ENCODE measurements at places on chromosomes 3 and 15.

- no peak for DNase-seq
Observed at GRCh38 chr15:81229586-81229985, 32.9 kb downstream of the IL16 start.

DNA sequence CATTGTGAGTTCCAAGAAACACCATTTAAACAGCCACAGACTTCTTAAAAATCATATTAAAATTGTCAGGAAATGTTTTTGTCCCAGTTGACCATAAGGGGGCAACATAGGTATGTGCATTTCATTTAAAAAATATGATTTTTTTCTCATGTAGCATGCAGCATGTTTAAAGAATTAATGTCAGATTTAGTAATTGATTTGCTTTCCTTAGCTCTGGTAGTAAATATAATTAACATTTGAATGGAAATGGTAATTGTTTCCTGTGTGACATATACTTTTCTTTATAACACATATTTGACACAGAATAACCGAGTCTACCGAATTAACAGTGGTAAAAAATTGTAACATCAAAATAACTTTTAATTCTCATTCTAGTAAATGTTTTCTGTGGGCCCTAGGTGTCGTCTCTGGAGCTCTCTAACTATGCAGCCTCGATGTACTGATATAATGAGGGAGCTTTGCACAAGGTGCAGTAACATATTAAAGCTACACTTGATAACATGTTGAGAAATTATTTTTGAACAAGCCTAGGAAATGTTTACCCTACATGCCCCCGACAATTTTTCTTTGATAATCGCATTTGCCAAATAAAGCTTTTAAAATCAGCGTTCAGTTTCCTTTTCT, 34.9 kb downstream of the NXPE3 start:
- no peak for DNase-seq

GRCh38 chr15:92638291-92638708, 17.3 kb downstream of the FAM174B start:
- no peak for DNase-seq

DNA sequence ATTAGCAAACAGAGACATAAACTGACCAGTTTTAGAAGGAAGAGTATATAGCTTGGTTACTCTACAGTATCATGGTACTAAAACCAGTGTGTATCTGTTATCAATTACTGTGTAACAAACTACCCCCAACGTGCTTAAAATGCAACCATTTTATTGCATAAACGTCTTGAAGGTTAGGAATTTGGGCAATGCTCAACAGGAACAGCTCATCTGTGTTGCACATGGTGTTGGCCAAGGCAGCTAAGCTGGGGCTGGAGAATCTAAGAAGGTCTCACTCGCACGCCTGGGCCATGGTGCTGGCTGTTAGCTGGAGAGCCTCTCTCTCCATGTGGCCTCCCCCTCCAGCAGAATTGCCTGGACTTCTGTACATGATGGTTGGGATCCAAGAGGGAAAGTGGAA, 81.2 kb upstream of the THBS1 start:
- no peak for DNase-seq

DNA sequence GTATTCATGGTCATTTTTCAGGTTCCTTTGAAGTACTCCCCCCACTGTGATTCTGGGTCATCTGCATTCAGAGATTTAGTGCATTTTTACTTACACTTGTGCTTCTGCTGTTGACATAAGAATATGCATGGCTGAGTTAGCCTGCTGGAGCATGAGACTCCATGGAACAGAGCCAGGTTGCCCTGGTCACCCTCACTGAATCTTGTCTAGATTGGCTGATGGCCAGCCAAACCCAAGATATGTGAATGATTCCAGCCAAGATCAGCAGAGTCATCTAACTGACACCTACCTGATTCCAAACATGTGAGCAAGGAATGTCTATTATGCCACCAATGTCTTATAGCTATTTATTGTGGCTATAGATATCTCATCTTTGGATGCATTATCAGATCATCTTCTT, 25.1 kb downstream of the DTWD1 start:
- no peak for DNase-seq

- DNase-seq, result no peak
Observed at GRCh38 chr15:101411085-101411484, 78.4 kb downstream of the PCSK6 start.

DNA sequence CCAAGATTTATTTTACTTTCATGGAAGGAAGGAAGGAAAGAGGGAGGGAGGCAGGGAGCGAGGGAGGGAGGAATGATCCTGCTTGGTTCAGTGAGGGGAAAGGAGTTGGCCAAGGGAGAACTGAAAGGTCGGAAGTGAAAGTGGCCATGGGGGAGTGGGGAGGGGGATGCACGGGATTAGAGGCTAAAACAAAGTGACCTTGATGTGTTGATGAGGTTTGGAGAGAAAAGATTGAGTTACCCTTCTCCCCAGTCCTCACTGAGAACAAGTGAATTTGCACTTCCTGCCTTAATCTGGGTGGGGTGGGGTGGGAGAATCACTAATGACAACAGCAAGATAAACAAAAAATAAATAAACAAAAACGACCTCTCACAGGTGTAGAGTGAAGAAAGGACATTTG, 212.0 kb upstream of the TLE3 start:
- DNase-seq, result no peak

DNA sequence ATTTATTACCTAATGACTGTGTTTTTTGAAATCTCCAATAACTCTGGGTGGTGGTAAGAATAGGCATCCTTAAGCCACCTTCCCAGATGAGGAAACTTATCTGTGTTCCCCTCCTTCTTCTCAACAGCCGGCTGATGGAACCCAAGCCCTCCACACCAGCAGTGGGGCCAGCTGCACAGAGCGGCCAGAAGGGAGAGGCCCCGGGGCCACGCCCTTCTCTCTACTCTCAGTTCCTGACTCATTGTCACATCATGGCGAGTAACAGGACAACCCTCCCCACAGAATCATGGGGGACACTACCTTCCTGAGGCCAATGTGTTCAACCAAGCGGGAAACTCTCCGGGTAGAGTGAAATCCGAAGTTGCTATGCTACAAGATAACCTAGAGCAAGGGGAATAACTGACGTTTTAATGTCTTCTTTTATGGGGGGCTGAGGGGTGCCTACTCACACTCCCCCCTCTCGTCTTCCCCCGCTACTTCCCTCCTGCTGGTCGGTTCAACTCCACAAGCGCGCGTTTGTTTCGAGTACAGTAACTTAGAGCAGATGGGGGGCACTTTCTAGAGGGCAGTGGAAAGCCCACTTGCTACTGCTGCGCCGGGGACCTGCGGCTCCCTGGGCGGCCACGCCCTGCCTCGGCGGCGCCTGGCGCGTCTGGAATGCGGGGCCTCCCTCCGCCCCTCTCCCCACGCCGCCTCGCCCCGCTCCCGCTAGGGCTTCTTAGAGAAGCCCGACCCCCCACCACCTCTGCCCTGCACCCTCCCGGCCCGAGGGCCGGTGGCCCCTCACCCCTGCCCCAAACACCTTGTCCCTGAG, 621 bp downstream of the ANXA2 start:
- DNase-seq, result peak; percentile 64

GRCh38 chr15:45023659-45024225, 747 bp downstream of the SORD start:
- no peak for DNase-seq

DNA sequence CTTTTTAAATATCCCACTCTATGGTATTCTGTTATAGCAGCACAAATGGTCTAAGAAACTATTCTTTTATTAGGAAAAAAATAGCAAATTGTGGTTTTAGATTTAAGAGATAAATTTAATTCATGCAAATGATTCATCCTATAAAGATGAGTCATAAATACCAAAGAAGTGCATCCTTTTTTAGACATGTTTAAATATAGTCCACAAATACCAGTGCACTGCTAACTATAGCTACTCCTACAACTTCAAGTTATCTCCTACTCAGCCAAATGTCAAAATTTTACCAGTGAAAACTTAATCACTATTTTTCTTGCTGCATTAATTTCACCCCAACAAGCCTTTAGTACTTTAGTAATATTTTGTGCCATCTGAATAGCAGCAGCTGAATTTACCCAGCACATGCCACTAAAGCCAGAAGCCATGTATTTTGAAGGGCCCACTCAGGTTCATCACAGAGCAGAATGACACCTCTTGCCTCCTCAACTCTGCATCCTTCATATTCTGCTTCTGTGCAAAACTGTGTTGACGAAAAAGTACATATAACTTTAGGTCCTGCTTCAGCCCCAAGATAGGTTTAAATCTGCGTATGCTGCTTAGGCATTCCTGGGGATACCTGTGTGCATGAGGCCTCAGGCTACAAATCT, 24.9 kb downstream of the CX3CR1 start:
- DNase-seq, result no peak

DNA sequence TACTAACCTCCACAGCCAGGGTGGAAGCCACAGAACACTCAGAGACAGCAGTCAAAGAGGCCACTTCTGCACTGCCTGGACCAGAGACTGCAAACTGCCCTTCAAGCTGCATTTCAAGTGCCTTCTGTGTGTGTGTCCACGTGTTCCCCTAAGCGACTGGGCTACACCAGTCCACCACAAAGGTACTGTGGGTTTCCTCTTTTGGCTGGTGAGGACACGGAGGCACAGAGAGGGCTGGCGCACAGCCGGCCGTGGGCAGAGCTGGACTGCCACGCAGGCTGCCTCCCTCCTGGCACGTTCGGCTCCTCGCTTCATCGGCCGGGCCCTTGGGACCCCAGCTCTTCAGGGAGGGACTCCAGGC, 60.9 kb downstream of the MGLL start:
- no peak for DNase-seq

DNA sequence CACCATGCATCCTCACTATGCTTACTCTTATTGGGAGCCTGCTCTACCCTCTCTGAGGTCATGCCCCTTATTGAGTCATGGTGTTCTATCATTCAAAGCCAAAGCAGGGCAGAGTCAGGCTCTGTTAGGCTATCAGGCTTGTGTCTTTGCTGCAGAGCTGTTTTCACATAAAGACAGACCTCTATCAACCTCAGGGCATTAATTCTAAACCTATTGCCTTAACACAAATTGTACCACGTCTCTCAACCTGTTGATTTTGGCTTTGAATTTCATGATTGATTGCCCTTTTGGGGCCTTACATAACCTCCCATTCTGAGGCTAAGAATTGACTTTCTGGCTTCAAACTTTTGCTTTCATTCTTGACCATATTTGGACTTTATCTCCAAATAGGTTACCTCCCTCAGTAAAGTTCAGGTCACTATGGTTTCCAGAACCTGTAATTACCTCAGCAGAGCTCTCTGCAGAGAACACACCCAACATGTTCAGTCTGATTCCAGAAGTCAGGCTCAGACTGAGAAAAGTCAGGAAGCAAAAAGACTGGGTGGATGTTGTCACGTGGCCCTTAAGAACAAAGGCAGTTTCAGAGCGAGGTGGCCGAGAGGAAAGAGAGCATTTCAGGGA, 221.4 kb upstream of the NANOGP8 start:
- DNase-seq, result no peak

DNA sequence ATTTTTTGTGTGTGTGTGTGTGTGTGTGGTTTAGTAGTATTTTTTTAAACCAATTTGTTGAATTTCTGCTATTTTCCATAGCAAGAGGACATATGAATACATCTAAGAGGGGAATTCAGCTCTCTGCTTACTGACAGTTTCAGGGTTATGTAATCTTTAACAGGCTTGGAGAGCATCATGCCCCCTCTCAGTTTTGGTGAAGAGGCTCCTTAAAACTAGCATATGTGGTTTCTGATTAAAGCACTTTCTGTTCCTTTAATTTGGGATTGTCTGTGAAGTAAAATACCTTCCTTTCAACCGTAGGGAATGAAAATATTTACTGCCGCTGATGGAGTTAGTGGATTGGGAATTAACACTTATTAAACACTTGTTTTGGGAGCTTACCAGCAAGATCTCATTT, 19.4 kb upstream of the NFKBIZ start:
- DNase-seq, result no peak

- DNase-seq, result no peak
Observed at GRCh38 chr15:35980719-35981118, 434.8 kb upstream of the DPH6 start.

DNA sequence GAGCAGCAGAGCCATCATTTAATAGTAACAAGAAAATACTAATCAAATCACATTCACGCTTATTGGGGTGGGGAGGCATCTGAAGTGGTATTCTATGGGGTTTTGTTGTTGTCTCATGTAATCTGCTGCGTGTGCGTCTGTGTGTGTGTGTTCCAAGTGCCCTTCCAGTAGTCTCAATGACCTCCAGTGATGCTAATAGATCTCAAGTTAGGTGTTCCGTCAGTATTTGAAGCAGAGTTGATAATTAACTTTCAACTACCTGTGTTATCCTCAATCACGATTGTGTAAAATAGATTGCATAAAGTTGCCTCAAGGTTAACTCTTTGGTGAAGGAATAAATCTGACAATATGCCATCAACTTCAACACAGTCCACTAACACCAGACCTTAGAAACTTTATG, 375.0 kb downstream of the MECOM start:
- no peak for DNase-seq

DNA sequence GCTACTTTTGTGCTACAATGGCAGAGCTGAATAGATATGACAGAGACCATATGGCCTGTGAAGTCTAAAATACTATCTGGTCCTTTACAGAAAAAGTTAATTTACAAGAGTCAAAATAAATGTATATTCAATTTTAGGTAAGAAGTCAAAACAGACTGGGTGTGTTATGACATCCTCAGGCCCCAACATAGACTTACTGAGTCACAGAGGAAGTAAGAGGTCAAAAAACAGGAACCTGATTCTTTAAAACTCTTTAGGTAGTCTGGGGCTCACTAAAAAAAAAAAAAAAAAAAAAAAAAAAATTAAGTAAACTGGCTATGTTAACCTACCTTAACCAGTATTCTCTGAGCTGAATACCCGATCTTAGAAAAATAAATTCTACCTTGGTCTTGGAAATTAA, 13.1 kb downstream of the DNAAF4 start:
- no peak for DNase-seq

DNA sequence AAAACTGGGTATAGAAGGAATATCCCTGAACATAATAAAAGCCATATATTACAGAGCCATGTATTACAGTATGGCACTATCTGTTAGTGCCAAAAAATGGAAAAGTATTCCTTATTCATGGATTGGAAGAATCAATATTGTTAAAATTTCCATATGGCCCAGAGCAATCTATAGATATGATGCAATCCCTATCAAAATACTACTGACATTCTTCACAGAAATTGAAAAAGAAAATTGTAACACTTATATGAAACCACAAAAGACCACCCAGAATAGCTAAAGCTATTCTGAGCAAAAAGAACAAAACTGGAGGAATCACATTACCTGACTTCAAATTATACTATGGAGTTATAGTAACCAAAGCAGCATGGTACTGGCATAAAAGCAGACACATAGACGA, 218.8 kb downstream of the PLCL2 start:
- no peak for DNase-seq

DNA sequence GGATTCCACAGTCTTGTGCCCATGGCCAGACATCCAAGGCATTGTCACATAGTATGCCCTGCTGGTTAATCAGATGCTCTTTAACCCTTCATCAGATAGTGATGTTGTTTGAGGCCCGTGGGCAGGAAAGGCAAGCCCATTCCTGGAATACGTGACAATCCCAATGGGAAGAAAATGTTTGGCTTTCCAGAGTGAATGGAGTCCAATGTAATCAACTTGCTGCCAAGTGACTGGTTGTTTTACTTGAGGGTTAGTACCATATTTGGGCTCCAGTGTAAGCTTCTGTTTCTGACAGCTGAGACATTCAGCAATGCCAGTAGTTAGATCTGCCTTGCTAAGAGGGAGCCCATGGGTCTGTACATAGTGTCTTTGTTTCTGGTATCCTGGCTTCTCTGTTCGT, 31.3 kb downstream of the RPL39L start:
- DNase-seq, result no peak

- DNase-seq, result no peak
Observed at GRCh38 chr3:134822090-134822489, 27.0 kb downstream of the EPHB1 start.
